ENCODE measurements at places on chromosomes 7 and 10.

DNA sequence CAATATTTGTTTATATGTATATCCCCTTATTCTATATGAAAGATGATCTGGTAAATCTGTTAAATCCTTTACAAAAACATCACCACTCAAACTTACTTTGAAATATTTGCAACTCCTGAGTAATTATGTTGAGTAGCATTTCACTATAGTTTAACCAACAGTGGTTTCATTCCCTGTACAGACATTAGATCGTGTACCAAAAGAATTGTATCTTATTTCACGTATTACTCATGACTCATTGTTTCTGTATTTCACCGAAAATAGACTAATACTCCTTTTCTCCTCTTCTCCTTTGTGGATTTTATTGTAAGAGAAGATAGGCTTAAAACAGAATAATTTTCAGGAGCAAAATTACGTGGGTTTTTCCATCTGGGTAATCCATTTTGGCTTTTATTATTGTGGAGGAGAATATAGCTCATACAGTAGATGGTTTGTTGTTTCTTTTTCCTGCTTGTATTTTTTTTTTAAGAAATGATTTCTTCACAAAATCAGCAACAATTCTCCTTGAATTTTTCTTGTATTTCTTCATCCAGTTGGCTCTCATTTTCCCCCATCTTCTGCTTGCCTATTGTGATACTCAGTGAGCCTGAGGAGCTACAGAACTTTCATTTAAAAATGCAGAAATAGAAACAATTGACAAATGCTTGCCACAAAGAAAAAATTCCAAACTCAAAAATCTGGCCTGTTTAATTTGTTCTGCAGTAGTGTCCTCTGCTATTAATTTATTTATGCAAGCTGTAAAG lies 90.6 kb upstream of the OIT3 start:
- DNase-seq = no peak

GRCh38 chr7:11217848-11218565 lies 244.3 kb downstream of the PHF14 start:
- no peak for DNase-seq

DNA sequence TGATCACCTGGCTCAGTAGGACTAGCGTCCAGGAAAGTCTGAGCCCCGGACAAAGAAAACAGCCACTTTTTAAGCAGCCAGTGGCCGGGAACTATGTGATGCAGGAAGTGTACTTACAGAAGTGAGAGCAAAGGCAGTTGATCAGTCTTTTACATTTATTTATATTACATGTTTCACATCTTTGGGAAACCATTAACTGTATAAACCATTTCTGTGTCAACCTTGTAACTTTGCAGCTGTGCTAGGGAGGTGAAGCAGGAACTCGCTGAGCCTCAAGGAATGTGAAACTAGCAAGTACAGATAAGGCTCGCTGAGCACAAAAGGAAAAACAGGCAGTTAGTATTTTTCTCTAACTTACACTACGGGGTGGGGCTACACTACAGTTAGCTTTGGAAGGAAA lies 39.9 kb upstream of the HECW1 start:
- DNase-seq = no peak

- no peak for DNase-seq
Observed at GRCh38 chr7:80444811-80445210, 67.1 kb downstream of the GNAT3 start.

DNA sequence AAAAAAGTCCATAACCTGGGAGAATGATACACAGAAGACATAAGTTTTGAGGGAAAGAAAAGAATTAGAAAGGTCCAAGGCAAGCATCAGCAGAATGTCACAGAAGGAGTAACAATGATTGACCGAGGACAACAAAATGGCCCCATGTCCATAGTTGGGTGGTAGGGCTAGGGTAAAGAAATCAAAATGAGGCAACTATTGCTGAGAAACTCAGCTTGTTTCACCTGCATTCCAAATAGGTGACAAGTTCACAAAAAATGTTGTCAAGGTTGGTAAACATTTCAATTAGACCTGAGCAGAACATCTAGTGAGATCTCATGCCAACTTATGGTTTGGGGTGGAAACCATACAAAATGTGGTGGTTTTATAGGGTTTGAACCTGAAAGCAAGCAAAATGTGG lies 22.8 kb upstream of the DLX6 start:
- DNase-seq = no peak

- DNase-seq = no peak
Observed at GRCh38 chr10:98414578-98414931, 427 bp downstream of the PYROXD2 start.

GRCh38 chr7:69657331-69657730 lies 59.1 kb downstream of the AUTS2 start:
- no peak for DNase-seq

- DNase-seq = no peak
Observed at GRCh38 chr7:144255471-144255897, 9.1 kb downstream of the OR2A7 start.

- DNase-seq = no peak
Observed at GRCh38 chr10:119203006-119203405, 4.4 kb upstream of the GRK5 start.

DNA sequence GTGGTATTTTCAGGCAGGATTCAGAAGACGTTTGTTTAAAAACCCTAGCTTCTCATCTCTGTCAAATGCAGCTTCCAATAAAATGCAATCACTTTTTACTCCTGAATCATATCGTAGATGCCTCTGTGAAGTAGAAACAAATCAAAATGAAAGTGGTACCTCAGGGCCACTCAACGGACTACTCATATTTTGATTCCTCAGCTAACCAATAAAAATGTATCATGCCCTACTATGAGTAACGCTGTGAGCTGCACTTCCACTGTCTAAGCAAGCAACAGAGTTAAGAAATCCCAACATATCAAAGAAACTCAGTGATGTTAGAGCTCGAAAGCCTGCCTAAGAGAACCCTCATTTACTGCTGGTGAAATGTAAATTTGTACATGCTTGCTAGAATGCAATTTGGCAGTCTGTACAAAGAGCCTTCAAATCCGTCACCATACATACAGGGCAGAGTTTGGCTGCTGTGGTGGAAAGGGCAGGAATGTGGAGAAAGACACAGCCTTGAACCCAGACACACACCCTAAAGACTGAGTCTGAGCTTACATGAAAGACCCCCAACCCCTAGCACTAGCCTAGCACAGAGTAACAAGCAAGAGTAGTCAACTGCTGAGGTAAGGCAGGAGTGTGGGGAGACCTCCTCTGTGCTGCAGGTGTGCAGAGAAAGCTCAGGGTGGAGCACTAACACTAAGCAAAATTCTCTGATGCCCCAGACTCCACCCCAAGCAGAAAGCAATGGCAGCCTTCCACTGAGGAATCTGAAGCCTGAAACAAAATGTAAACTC lies 151.5 kb downstream of the ANK3 start:
- DNase-seq = no peak

DNA sequence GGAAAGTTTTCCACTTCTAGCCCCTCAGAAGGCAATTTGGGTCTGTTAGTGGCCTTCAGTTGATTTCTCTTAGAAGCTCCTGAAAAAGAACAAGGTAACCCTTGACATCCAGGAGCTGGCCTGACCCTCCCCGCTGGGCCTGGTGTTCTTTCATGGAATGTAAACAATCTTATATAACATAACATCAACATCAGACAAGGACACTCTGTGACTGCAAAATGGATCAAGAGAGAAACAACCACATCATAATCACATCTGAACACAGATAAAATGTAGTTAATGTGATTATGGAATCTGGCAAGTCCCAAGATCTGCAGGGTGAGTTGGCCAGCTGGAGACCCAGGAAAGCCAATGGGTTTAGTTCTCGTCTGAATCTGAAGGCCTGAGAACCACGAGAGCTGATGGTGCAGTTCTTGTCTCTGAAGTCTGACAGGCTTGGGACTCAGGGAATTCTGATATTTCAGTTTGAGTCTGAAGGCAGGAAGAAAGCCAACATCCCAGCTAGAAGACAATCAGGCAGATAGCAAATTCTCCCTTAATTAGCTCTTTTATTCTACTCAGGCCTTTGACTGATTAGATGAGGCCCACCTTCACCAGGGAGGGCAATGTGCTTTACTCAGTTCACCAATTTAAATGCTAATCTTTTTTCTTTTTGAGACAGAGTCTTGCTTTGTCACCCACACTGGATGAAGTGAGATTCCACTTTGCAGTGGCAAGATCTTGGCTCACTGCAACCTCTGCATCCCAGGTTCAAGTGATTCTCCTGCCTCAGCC lies 91.4 kb upstream of the NAMPT start:
- DNase-seq = no peak

GRCh38 chr7:15209429-15209828 lies 306.9 kb upstream of the DGKB start:
- DNase-seq = no peak

DNA sequence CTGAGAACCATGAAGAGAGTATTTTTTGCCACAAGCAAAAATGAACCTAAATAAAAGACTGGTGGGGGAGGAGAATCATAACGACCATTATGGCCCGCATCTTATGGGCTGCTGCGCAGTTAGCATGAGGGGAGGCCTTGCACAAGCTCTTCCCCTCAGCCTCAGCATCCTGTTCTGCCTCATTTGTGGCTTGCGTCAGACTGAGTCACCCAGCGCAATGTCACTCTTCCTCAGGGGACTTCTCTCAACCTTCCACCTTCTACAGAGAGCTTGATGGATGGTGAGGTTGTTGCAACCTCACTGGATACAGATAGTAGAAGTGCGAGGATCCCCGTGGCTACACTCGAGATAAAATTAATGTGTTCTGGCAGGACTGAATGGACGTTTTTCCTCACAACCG lies 16.8 kb upstream of the GPR15LG start:
- DNase-seq = no peak

DNA sequence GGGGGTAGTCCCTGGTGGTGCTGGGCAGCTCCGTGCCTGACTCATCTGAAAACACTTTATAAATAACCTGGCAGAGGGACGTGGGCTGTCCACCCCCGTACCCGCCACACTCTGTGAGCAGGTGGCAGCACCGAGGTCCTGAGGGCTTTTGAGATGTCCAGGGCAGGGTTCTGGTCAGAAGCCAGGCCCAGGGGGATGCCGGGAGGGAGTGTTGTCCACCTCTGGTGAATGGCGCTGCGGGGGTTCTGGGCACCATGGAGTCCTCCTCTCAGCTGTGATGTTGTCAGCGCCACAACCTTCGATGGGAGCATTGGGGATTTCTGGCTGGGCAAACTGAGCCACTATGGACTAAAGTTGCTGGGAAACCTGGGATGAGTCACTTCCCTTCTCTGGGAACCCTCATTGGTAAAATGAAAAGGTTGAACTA lies 27.4 kb upstream of the GOLGA7B start:
- no peak for DNase-seq

DNA sequence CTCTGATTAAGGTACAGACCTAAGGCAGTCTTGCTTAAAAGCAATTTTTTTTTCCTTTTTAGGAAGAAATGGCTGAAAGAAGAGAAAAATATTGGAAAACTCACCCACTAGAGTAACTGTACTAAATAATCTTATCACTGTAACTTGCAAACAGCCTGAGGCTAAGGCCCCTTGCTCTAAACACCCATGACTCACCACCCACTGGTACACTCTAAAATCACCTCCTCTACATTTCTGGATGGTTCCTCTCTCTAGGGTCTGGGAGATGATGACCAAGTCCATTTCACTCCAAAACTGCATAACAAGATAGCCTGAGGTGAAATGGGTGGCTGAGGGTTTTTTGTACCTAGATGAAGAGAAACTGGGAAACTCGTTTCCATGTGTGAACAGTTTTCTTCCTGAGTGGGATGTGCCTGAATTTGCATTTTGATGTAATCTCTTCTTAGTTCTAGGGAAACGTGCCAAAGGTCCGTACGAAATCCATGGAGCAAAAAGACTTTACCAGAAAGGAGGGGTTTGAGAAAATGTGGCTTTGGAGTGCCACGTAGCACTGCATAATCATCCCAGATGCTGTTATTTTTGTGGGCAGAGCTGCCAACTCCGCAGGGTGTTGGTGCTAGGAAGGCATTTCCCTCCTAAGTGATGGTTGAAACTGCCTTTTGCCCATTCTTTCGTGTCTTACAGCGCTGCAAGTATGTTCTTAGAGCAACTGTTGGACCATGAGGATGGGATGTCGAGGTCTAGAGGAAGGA lies 113.5 kb upstream of the C10orf90 start:
- no peak for DNase-seq

- no peak for DNase-seq
Observed at GRCh38 chr10:86100581-86101061, 266.0 kb downstream of the GRID1 start.

DNA sequence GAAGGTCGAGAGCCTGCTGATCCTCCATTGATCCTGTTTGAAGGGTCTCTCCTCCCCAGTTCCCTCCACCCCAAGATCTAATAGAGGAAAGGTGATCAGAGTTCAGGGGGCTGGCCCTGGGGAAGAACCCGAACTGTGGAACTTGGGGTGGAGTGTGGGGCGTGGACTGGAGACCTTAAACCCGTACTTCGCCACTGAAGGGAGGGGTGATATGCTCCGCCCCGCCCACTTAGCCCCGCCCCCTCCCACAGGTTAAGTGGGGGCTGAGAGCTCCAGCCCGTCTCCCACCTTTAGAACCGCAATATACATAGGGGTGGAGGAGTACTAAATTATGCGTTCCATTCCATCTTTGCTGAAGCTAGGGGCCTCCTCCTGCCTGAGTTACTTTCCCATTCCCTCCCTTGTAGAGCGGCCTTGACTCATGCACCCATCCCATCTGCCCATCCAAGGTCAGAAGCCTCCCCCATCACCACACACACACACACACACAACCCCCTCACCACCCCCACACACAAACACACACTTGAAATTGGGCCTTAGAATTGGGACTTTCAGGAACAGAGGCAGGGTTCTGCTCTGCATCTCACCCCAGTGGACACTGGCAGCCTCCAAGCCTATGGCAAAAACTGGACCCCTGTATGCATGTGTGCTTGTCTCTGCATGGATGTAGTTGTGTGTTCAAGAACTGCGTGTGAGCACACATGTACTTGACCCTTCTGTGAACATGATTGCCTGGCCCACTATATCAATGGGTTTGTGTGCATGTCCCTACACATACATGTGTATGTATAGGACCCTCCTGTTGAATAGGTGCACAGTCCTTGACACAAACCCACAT lies 991 bp downstream of the SEMA4G start:
- peak; percentile 47 for DNase-seq

- no peak for DNase-seq
Observed at GRCh38 chr7:80711531-80711930, 73.1 kb downstream of the CD36 start.

DNA sequence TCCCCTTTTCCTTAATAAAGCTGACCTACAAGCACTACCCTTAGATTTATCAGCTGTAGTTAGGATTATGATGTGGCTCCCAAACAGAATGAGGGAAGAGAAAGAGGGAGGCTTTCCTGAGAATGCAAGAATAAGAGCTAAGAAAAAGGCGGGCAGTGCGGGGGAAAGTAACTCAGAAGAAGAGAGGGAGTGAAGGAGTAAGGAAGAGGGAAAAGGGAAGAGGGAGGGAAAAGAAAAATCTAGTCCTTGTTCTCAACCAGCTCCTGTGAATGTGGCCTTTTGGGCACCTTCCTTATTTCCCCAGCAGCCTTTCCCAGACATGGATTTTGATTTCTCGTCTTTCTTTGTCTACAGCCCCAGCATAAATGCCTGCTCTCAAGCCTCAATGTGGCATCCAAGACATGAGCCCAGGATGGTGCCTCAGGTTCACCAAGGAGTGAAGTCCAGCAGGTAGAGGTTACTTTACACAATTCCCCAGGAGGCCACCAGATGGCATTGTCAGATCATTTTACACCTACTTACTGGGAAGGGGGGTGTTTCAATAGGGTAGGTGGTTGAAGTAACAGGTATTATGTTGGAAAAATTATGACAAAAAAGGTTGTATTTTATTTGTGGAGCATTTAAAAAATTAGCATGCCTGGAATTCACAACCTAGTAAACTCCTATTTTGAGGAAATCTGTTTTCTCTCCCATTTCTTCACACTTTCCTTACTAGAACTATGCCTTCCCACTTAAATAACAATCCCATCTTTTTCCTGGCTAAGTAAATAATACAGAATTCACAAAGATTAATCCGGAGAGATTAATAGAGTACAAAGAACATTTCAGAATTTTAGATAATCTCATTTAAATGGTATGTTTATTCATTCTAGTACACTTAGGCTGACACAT lies 106.5 kb downstream of the HTR7 start:
- DNase-seq = peak; percentile 55

Data from activated naive CD4-positive, alpha-beta T cell treated with anti-CD3 and anti-CD28 coated beads, Interleukin-2, amount 10 ng/mL, durations not matched to agents 7 days and 5 days (primary cell).